Brain (organoid and tissue), 16 donors: ENCODE measurements at places on chromosomes 1 and 21. TPM values are rescaled to one million over a fixed set of nuclear protein-coding genes. Genes with fewer than 3 reads are reported as not detected.
A peak's percentile ranks its signal among the peaks of the same experiment; 100 is the strongest.

C1QTNF12 gene
- polyA plus RNA-seq, result 1.4 TPM

GIPC2 gene
- polyA plus RNA-seq, result 0.19 TPM

UMODL1 gene
- polyA plus RNA-seq, result 3.3 TPM

ZNF683 gene
- not detected for polyA plus RNA-seq

DNA sequence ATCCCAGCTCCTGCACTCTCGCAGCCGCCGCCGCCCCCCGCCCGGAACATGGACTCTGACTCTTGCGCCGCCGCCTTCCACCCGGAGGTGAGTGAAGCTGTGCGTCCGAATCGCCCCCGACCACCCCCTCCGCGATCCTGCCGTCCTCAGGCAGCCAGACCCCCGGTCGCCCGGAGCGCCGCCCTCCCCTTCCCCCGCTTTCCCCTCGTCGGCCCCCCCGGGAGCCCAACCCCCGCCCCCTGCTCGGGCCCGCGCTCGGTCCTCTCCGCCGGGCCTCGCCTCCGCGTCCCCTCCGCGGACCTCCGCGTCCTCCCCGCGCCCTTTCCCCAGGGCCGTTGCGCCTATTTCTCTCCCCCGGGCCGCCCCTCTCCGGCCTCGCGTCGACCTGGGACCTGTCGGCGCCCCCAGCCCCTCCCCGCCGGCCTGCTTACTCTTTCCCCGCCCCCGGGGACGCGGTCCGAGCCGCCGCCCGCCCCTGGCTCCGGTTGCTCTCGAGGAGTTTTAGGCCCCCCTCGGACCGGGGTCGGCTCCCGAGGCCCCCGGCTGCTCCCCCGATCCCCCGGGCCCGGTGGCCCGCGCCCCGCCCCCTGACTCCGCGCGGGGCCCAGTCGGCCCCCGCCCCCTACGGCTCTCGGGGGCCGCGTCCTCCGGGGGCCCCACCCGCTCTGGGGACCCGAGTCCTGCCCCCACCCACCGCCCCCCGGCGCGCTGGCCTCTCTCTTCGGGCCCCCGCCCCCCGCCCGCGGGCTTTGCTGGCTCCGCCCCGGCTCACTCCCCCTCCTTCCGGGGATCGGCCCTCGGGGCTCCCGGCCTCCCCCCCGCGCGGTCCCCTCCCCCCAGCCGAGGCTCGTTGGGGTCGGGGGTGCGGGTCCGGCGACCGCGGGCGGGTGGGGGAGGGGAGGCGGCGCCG lies 743 bp downstream of the PHF13 start:
- DNase-seq, result peak; percentile 47

GRCh38 chr1:85822696-85823095 lies 114.5 kb upstream of the ZNHIT6 start:
- DNase-seq, result no peak

GRCh38 chr21:32022146-32022545 lies 149.3 kb downstream of the HUNK start:
- DNase-seq, result no peak

GRCh38 chr1:153985941-153986761 lies at the start of gene RAB13:
RAB13 (minus strand) TSS chr1:153986339; CDS start chr1:153986236, 103 bp downstream.
- DNase-seq, result peak; percentile 70

GRCh38 chr1:31306278-31306677 lies 9.4 kb downstream of the ZCCHC17 start:
- no peak for DNase-seq

DNA sequence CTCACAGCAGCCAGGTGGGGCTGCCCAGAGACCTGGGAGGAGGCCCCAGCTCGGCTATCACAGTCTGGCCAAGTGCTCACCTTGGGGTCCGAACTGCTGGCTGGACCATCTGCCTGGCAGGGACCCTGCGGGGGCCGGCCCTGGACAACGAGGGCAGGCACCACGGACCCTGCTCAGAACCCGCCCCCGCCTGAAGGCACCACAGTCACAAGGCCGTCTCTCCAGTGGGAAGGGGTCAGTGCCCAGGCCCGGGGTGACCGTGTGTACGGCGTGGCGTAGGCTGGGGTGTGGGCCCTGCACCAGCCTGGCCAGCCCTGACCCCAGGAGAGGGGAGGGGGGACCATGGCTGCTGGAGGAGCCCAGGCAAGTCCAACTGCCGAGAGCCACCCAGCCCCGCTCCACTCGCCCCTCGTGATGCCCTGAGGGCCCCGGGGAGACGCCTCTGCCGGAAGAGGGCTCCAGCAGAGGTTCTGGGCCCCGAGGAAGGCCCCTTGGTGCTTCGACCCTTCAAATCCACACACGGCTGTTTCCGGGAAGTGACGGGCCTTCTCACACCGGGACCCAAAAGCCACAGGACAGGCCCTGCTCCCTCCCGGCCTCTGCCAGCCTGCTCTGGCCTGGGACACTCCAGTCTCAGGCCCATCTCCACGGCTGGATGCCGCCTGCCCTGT lies 11.2 kb upstream of the RNF223 start:
- no peak for DNase-seq

DNA sequence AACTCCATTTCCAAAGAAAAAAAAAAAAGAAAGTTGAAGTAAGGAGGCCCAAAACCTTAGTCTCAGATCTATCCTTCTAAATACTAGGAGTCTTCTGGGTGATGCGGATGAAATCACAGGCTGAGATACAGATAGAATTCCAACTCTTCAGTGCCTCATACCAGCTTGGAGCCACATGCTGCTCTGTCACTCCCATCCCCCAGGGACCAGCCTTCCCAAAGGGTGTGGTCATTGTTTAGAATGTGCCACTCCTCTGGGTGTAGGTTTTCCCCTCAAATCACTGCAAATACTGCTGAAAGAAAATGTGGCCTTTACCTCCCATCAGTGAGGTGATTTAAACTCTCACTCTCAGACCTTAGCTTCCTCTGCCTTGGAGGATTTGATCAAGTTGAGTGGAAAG lies 112.9 kb downstream of the CDC7 start:
- DNase-seq, result no peak

DNA sequence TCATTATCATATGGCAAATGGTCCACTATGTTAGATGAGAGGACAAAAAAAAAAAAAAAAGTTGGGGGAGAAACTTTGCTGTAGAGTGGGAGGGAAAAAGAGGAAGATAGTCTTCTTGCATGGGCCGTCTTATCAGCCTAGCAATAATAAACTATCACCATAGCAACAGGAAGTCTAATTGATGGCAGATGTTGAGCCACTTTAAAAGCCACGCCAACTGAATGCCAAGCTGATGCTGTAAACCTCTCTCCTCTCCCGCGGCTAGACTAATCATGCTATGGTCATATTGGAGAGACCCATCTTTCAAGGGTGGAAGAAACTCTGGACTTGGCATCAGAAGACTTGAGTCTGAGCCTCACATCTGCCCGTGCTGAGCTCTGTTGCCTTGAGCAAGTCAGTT lies 122.2 kb upstream of the HOOK1 start:
- peak; percentile 73 for DNase-seq

GRCh38 chr21:37367336-37367702 lies 746 bp downstream of the DYRK1A start:
- DNase-seq, result no peak

GRCh38 chr1:157978586-157979403 lies 14.7 kb upstream of the KIRREL1 start:
- peak; percentile 34 for DNase-seq

- peak; percentile 39 for DNase-seq
Measured at GRCh38 chr1:23356471-23357137, 12.5 kb upstream of the HNRNPR start.

DNA sequence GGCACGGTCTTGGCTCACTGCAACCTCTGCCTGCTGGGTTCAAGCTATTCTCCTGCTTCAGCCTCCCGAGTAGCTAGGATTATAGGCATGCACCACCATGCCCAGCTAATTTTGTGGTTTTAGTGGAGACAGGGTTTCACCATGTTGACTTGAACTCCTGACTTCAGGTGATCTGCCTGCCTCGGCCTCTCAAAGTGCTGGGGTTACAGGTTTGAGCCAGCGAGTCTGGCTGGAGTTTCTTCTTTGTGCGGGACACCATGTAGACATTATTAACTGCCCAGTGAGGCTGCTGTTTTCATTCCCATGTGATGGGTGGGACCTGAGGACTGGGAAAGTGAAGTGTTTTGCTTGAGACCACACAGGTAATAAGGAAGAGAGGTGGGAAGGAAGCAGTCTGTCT lies 23.3 kb downstream of the PLA2G5 start:
- no peak for DNase-seq

DNA sequence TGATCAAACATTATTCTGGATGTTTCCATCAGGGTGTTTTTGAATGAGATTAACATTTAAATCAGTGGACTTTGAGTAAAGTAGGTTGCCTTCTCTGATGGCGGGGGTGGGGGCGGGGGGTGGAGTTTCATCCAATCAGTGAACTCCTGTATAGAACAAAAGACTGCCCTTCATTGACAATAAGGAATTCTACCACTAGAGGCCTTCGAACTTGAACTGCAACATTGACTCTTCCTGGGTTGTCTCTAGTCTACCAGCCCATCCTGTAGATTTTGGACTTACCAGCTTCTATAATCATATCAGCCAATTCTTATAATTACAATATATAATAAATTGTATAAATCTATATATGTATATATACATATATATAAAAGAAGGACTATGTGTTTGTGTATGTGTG lies 520.4 kb upstream of the CXADR start:
- DNase-seq, result no peak

GRCh38 chr1:41851589-41851988 lies 67.1 kb downstream of the HIVEP3 start:
- DNase-seq, result no peak

DNA sequence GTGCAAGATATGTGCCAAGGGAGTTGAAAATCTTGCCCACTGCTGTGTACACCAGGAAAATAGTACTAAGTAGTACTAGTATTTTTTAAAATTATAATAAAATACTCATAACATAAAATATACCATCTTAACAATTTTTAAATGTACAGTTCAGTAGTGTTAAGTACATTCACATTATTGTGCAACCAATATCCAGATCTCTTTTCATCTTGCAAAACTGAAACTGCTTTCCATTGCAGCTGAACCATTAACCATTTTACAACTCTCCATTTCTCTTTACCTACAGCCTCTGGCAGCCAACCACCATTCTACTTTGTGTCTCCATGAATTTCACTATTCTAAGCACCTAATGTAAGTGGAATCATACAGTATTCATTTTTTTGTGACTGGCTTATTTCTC lies 19.3 kb upstream of the RAB3GAP2 start:
- no peak for DNase-seq

DNA sequence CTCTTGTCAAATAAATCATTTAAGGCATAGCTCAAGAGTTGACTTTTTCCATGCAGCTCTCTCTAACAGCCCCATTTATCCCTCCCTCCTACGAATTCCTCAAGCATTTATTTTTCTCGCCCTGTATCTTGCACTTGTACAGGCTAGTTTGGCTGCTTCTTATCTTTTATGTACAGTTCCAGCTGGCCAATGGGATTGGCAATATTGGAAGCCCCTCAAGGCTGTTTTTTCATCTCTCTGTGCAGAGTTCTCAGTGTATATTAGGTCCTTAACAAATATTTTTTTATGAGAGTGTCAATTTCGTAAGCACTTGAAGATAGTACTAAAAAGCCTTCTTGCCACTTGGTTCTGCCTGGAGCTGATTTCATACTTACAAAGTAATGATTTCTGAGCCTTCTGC lies 356.0 kb downstream of the ST6GALNAC3 start:
- DNase-seq, result no peak

DNA sequence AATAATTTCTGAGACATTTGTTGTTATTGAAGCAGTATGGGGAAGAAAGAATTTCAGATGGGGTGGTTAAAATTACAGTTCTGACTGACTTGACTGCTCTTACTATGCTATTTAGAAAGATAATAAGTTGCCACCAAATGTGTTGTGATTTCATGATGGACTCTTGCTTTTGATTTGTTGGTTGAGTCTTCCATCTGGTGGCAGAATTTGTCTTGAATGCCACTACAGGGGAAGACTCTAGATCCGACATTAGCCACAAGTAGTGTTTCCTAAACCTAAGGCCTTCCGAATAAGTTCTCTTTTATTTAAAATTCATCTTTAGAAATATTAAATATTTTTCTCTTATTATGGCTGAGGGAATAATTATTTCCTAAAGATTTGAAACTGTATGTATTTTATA lies 190.9 kb upstream of the ADGRL4 start:
- DNase-seq, result peak; percentile 13

- DNase-seq, result no peak
Measured at GRCh38 chr1:242206994-242207393, 208.1 kb upstream of the MAP1LC3C start.

DNA sequence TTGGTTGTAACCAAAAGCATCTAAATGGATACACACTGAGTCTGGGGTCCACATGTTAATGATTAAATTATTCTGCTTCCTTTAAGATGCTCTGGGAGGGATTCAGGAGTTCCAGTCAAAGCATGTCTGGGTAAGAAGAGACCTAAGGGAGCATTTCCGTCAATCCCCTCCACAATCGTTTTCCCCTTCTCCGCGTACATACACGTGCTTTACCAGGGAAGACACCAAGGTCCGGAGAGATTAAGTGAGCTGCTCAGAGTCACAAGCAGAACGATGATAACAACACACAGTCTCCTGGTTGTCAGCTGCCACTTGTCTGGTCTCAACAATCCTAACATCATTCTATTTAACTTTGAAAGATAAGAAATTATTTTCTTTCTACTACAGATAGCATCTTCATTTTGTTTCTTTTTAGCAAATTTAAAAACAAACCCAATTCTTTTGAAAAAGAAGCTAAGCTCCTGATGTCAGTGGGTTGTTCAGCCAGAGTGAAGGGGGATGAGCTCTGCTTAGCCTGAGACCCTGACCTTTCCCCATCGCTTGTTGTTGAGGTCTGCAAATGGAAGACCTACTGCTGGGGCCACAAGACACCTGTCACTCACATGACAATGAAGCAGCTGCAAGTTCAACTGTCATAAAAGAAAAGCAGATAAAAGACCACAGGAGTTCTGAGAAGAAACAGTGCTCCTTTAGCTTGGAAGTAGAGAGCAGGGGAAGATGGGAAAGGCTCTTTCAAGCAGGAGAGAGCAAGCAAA lies 4.5 kb downstream of the PAFAH2 start:
- peak; percentile 81 for DNase-seq

DNA sequence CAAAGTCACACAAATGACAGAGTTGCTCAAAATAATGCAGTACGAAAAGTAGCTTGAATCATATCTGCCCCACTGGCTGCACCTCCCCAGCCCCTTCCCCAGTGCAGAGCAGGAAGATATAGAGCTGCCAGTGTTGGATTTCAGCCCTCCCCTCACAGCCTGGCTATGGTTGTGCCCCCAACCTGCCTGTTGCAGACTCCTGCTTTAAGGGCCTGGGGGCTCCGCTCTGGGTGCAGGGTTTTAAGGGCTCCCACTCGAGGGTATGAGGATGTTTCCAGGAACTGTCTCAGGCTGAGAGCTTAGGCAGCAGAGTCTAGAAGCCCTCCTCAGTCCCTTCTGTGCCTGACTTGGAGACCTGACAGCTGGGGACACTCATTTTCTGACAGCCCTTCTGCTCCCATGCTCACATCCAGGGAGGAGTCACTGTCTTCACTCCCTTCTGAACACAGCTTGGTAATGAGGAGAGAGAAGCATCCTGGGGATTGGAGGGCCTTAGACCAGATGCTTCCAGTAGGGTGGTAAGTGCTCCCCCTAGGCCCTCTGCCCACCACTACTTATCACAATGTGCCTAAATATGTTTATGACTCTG lies 4.6 kb downstream of the S100A9 start:
- peak; percentile 3 for DNase-seq

- DNase-seq, result peak; percentile 29
Measured at GRCh38 chr1:39103328-39104157, 77.4 kb downstream of the NDUFS5 start.

GRCh38 chr1:182392050-182393028 lies 749 bp upstream of the GLUL start:
- DNase-seq, result no peak
